ENCODE measurements at places on chromosomes 6 and 20. TPM values are rescaled to one million over a fixed set of nuclear protein-coding genes. Genes with fewer than 3 reads are reported as not detected.
A peak's percentile ranks its signal among the peaks of the same experiment; 100 is the strongest.

Gene LINC00237
- total RNA-seq: not detected

DNA sequence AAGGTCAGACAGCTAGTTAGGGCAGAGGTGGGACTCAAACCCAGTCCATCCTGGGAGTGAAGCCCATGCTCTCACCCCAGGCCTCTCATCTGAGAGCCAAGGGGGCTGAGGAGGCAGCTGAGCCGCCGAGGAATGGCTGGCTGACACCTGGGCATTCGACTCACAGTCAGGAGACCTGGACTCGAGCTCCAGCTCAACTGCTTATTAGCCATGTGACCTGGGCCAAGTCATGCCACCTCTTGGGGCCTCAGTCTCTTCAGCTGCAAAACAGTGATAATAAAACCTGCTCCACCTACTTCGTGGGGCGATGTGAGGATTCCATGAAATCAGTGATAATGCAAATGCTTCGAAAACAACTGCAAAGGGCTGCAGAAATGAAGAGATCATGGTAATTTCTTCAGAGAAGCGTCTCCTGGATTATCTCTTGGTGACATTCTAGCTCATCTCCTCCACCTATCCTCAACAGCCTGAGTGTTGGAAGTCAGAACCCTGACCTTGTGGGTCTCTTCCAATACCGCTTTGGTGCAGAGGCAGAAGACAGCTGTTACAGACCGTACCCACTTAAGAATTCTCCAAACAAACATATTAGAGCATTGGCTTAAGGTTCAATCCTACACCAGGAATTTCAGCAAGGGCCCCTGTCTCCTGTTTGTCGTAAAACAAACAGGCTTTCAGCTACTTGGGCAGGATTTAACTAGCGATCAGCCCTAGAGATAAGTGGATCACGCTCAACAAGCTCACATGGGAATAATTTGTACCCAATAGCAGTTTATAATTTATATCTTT is 60.0 kb upstream of the PIM1 start:
- no peak for DNase-seq

DNA sequence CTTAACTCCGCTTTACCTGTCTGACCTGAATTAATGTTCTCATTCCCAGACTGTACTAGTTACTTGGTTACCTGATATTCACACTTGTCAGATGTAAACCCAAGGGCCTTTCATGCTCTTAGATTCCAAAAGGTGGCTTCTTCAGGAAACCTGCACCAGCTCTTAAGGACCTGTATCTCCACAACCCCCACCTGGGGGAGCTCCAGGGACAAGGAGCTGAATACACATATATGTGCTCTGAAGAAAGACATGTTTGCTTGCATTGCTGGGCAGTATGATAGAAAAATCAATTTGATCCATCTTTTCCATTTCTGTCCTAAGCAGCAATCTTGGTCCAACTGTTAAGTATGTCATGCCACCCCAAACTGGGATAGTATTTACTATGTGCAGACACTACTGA is 64.8 kb upstream of the POU3F2 start:
- DNase-seq: no peak

DNA sequence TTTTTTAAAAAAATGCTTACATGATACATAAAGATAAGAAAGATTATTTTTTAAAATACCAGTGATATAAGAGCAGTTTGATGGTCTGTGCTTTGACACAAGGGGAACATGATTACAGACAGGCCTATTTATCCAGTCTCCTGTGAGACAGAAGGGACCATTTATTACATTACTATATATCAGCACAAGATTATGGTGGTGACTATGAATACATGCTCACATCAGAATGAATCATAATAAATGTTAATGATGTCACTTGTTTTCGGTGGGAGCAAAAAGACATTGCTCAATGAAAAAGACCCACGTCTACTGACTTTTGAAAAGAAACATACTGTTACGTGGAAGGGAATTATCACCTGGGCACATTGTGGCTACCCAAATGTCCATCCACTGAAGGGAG is 455.1 kb downstream of the CDC5L start:
- no peak for DNase-seq

- no peak for DNase-seq
Observed at GRCh38 chr20:50522053-50522674, 12.0 kb downstream of the PTPN1 start.

DNA sequence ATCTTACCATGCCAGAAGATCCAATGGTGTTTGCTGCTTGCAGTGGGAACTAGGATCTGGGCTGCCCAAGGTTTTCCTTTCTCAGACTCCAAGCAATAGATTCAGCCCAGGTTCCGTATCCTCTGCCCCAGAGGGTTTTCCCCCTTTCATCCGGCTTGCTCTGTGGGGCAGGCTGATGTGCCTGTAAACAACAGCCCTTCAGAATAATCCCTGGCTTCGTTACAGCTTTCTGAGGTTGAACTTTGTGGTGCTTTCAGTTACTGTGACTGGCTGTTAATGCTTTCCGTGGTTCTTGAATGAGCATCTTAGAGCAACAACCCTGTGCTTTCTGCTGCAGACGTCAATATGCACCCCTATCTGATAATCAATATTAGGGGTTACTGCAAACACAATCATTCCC is 400.4 kb downstream of the BTBD3 start:
- DNase-seq: no peak

DNA sequence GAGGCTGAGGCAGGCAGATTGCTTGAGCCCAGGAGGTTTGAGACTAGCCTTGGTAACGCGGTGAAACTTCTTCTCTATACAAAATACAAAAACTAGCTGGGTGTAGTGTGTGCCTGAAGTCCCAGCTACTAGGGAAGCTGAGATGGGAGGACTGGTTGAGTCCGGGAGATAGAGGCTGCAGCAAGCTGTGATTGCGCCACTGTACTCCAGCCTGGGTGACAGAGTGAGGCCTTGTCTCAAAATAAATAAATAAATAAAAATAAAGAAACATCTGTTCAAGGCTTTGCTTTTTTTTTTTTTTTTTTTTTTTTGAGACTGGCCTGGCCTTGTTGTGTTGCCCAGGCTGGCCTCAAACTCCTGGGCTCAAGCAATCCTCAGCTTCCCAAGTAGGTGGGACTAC is 23.7 kb upstream of the SLC23A2 start:
- no peak for DNase-seq

- DNase-seq: peak; percentile 51
Observed at GRCh38 chr20:57555457-57556184, 5.3 kb upstream of the PCK1 start.

DNA sequence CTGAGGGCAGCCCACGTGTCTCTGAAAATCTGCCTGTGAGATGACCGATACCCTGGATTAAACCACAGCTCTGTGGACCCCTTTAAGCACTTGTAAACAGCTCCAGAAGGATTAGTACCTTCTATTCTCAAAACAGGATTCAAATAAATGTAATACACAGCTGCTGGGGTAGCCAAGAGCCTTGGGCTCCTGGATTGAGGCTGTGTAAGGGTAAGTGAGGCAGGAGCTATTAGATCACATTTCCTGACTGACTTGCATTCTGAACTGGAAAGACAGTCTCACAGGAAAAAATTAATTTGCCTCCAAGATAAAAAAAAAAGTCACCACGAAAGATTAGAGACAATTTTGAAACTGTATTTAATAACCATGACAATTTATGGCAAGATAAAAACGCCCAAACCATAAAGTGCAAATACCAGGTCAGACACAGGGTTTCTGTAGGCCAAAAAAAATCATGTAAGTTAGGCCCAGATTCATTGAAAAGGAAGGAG is 78.0 kb downstream of the TRMT11 start:
- DNase-seq: no peak

Gene BTBD3
- total RNA-seq: 20.7 TPM

GRCh38 chr6:159682295-159682694 is 10.7 kb downstream of the SOD2 start:
- no peak for DNase-seq

GRCh38 chr6:129859524-129859923 is 1.6 kb downstream of the TMEM244 start:
- DNase-seq: no peak

Gene BNIP5
- not detected for total RNA-seq

- DNase-seq: no peak
Observed at GRCh38 chr6:57303931-57304681, 13.3 kb upstream of the PRIM2 start.

DNA sequence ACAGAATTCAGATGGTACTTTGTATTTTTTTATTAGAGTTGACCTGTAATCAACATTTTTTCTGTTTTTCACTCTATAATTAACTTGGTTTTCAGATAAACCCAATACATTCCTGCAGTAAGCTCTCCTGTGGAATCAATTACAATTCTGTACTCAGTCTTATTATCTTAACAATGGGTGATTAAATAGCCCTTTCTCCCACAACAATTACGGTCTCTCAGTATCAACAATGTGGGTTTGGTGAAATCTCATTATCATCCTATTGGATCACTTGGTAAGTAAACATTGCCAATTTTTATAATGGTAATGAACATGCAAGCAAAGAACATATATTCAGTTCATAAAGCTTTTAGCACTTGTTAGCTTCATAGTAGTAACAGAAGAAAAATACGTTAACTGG is 438.9 kb upstream of the EPHA7 start:
- DNase-seq: no peak

Gene MRPS18A
- 34.5 TPM for total RNA-seq

Gene MCM8
- 4.3 TPM for total RNA-seq

DNA sequence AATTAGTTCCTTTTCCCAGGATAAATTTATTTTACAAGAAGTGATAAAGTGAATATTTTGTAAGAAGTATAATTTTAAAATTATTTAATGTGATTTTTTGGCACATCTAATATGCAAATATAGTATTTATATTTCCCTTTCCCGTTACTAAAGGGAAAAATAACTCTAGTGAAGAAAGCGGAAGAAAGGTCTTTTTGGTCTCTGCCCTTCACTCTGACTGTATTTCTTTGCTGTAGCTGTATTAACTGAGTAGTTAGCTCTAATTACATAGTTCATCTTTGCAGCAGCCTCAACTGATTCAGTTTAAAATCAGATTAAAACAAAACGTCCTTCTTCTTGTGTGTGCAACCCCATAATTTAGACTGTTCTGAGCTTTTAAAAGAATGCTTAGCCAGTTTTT is 57.4 kb upstream of the RNF144B start:
- DNase-seq: no peak

DNA sequence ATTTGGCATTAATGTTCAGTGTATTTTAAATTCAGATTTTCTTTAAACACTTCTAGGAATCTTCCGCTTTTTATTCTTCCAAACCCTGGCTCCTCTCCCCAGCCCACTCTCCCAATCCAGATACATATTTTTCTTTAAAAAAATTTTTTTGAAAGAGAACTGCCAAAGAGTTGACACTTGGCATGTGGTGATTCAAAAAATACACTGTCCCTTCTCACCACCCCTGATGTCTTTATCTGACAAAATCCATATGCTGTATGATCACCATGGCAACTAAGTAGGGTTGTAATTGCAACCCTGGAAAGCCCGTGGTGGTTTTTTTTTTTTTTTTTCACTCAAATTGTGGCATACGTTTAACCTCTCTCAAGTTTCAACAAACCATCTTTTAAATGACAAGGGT is 355.8 kb upstream of the SASH1 start:
- no peak for DNase-seq

DNA sequence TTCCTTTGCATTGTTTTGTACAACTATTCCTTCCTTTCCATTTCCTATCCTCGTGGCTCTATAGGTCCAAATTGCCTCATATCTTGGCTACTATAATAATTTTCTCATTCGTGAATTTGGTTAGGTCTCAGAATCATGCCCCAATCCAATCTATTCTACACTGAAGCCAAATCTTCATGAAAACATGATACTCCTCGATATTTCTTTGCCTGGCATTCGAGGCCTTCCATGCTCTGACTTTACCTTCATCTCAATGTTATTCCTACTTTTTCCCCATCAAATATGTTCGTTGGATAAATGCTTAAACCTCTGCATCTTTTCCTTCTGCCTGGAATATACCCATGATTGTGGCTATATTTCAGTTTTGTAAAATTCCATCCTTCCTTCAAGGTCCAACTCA is 30.4 kb downstream of the TCF21 start:
- DNase-seq: no peak

- DNase-seq: no peak
Observed at GRCh38 chr6:30970946-30971345, 12.6 kb upstream of the MUC21 start.

DNA sequence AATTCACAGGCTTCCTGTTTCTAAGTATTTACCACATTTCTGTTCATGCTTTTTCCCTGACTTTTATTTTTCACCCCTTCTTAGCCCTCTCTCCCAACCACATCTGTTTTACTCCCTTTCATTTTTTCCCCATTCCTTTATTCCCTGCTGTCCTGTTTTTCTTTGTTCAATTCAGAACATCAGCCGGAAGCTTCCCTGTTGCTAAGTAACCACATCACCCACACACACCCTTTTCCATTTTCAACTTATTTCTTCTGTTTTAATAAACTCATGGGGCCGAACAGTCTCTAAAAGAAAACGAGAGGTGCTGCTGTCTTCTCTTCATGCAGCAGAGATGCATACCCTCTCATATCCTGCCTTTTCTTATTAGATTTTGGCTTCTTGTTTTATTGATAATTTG is 53.5 kb upstream of the CEP85L start:
- no peak for DNase-seq

DNA sequence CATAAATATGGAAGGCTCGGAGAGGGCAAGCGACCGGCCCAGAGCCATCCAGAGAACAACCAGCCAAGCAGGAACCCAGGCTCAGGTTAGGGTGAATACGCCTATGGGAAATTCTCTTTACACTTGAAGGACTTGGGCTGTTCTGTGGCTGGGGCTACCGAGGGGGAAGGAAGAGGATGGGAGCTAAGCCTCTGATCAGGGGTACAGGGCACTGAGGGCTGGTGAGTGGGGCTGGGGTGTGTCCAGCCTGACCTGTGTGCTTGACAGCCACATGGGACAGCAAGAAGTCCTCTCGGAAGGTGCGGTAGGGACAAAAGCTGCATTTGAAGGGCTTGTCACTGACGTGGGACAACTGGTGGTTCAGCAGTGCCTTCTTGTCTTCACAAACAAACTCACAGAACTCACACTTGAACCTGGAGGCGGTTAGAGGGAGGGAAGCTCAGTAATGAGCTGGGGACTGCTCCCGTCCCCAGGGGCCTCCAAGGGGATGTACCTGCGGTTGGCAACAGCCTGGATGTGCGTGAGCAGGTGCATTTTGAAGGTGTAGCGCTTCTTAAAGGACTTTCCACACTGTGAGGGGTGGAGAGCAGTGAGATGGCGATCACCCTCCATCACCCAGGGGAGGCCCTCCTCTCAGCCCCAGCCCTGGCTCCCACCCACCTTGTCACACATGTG is 11.9 kb downstream of the ZNF335 start:
- DNase-seq: peak; percentile 64

DNA sequence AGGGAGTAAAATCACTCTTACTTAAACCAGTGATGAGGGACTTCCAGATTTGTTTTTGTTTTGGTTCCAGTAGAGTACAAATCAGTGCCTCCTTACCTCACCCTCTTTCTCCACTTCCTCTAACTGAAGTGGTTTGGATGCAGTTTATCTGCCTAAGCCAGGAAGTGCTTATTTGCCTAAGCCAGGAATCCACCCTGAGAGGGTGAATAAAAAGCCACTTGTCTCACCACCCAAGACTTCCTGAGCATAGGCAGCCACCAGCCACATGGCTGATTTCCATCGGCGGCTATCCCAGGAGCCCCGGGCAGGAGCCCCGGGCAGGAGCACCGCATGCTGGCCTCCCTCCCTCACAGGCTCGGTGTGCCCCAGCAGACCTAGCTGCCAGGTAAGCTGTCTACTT is 12.0 kb downstream of the LRP11 start:
- no peak for DNase-seq

GRCh38 chr6:56437171-56437900 is 190.0 kb upstream of the COL21A1 start:
- DNase-seq: no peak

Measured in mesenteric fat pad (tissue), 1 donor.